ENCODE measurements at places on chromosomes 16 and 17.

DNA sequence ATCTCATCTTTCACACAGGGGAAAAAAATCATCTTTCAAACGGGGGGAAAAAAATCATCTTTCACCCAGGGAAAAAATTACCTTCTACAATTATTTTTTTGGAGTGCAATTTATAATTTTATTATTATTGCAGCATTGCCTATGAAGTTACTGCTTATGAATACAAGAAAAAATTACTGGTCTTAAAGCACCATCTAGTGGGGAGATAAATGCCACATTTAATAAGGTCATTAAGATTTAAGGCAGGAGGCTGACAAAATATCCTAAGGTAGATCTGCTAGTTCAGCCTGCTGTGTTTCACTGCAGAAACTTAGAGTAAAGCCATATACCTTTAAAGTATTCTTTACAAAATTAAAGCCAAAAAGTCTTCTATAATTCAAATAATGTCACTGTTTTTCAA lies 13.7 kb downstream of the SHCBP1 start:
- DNase-seq: peak; percentile 57

DNA sequence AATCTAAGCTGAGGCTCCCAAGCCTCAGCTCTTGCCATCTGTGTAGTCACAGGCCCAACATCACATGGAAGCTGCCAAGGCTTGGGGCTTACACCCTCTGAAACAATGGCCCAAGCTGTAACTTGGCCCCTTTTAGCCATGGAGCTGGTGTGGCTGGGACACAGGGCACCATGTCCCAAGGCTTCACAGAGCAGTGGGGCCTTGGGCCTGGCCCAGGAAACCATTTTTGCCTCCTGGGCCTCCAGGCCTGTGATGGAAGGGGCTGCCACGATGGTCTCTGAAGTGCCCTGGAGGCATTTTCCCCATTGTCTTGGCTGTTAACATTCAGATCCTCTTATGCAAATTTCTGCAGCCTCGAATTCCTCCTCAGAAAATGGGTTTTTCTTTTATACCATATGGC lies 952.3 kb upstream of the GOT2 start:
- no peak for DNase-seq

DNA sequence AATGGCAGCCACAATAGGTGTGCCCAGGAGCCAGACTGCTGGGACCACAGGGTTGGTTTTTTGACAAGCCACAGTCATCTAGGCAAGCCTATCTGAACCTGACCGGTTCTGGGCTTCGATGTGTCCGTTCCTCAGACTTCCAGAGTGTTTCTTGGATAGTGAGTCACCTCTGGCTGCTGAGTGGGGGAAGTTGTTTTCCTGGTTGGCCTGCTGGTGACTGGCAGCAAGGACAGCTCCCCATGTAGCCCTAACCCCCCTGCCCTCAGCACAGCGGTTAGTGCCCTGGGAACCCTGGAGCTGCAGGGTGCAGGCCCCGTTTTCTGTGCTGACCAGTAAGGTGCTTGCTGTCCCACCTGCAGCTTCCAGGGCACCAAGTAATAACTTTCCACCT lies 65.5 kb downstream of the PLD6 start:
- DNase-seq: no peak

GRCh38 chr17:59561042-59561441 lies 4.4 kb upstream of the DHX40 start:
- DNase-seq: peak; percentile 79

GRCh38 chr16:56260378-56261160 lies 69.3 kb downstream of the GNAO1 start:
- no peak for DNase-seq

- DNase-seq: no peak
Observed at GRCh38 chr17:32123782-32124181, 18.5 kb upstream of the RHOT1 start.

GRCh38 chr16:12819126-12820117 lies 15.7 kb upstream of the CPPED1 start:
- peak; percentile 73 for DNase-seq

DNA sequence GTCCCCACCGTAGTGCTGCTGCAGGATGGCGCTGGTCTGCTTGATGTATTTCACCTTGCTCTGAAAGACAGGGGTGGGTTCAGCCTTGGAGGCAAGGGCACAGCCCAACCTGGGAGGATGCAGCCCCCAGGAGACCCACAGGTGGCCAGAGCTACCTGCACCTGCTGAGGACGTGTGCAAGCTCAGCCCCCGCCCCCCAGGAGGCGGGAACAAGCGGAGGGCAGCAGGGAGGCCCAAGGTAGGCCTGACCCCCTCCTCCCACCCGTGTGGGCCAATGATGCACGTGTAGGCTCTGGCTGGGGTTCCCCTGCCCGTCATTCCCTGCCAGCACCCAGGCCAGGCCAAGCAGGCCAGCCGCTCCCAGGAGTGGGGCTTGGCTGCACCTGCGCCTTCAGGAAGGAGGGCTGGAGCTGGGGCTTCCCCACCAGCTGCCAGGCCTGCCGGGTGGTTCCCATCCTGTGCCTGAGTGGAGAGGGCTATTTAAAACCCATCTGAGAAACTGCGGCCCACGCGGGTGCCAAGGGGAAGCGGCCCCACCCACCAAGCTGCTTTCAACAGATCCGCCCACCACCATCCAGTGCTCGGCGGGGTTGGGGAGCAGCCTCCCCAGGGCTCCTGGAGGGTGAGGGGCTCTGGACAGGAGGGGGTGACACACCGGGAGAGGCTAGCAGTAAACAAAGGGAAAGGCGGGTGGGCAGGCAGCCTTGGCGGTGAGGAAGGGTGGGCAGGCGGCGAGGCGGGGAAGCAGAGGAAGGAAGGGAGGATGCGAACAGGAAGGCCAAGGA lies 3.8 kb downstream of the NTHL1 start:
- no peak for DNase-seq

DNA sequence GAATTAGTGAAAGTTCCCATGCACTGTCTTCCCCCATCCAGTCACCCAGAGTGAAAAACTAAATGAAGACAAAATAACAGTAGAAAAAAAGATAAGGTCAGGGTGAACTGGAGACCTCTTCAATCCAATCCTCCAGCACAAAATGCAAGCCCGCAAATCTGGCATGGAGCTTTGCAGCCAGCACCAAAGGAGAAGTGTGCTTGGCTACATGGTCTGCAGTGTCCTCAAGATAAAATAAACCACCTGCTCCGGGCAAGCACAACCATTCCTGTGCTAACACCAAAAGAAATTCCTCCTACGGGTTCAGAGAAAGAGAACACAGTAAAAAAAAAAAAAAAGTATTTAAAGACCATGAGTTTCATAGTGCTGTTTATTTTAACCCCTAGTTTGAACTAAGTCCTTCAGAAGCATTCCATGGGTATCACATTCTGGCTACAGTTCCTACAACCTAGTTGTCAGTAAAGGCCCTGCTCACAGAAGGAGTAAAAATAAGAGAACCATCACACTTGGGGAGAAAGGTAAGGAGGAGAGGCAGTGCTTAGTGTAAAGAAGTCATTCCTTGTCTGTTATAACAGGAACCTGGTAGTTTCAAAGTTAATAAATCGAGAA lies 109.1 kb downstream of the GAS7 start:
- no peak for DNase-seq

- no peak for DNase-seq
Observed at GRCh38 chr16:87555647-87556046, 46.7 kb upstream of the JPH3 start.

DNA sequence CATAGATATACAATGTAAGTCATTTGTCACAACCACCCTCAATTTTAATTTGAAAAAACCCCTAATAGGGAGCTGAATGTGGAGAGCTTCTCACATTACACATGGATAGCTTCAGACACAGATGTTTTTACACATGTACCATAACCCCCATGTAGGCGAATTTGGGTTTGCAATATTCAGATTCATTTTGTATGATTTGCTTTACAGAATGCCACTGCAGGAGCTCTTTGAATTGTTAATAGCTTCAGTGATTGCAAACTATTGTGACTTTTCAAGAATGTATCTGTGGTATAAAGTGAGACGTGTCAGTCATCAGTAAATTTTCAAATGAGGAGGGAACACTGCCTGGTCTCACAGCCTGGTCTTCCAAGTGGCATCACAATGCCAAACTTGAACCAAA lies 112.6 kb upstream of the CACNG5 start:
- no peak for DNase-seq

All from NB4 (cell line).